ENCODE measurements at places on chromosomes 12 and 14. TPM values are rescaled to one million over a fixed set of nuclear protein-coding genes. Genes with fewer than 3 reads are reported as not detected.
A peak's percentile ranks its signal among the peaks of the same experiment; 100 is the strongest.

SYT1 gene
- 0.82 TPM for polyA plus RNA-seq

GRCh38 chr12:42669553-42669952 is 80.0 kb upstream of the PRICKLE1 start:
- DNase-seq: no peak

- peak; percentile 87 for DNase-seq
Measured at GRCh38 chr12:53213348-53213747, 6.3 kb upstream of the ITGB7 start.

- DNase-seq: no peak
Measured at GRCh38 chr12:56601503-56601902, 28.6 kb downstream of the BAZ2A start.

Measured in thymus (tissue), 14 donors.